Right forelimb (tissue), 1 donor: ENCODE measurements at places on chromosomes 2 and 18.

- DNase-seq = no peak
Measured at GRCh38 chr2:119430023-119430498, 1.6 kb upstream of the TMEM37 start.

DNA sequence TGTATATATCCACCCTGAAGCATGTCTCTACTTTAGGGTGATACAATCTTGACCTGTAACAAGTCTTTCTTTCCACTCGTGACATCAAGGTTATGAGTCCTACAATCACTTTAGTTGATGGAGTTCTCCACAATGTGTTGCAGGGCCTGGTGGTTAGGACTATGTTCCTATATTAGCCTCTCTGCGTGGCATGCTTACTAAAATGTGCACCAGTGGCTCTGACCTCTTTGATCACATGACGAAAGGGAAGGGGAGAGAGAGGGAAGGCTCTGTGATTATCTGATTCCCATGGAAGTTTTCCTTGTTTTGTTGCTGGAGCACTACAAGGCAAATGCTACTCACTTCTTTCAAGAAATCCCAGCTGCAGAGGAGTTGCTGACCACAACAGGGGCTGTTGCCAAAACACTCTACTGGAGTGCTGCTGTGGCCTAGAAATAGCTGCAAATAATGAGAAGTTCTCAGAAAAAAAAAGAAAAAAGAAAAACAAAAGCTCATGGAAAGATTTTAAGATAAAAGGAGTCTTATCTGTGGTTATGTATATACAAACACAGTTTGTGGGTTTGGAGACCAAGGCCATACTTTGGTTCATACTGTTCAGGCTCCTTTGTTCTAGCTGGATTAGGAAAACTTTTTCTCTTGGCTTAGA, 272.8 kb upstream of the MMADHC start:
- peak; percentile 60 for DNase-seq

GRCh38 chr2:103179798-103180197, 418.0 kb downstream of the TMEM182 start:
- no peak for DNase-seq

GRCh38 chr18:51110073-51110797, 80.2 kb downstream of the SMAD4 start:
- peak; percentile 81 for DNase-seq

GRCh38 chr2:217466805-217467204, 536.0 kb downstream of the TNS1 start:
- no peak for DNase-seq

DNA sequence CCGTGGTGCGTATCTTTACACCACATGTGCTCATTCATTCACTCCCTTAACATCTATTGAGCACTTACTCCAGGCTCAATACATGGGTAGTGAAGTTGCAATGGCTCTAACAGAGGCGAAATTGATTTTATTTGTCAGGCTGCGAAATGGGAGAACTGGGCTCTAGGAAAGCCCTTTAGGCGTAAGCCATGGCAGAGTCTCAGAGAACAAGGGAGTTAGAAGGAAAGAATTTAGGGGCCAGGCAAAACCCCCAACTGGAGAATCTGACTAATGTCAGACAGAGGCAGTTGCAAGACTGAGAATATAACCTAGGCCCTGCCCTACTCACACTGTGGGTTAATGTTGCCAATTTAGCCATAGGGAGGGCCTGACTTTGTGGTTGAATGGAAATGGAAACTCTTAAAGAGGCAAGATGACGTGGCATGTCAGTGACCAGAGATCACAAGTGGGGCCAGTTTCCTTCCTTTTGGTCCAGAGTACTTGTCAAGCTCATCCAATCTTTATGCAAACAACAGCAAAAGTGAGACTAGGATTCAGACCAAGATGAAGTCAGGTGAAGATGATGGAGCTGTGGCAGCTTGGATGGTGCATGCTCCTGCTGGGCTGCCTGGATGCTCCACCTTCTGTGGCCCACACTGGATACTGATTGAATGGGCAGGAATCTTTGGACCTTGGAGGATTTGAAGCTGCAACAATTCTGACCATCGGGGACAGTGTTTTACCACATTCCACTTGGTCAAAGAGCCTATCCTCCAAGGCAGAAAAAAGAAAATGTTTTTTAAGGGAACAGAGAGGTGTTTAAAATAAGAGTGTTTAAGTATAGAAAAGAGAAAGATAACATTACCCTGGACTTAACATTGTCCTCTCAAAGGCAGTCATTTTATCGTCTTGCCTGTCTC, 92.2 kb downstream of the CAPN13 start:
- DNase-seq = peak; percentile 36

- no peak for DNase-seq
Measured at GRCh38 chr18:41928581-41928980, 26.5 kb upstream of the PIK3C3 start.

- DNase-seq = no peak
Measured at GRCh38 chr18:33821503-33821902, 243.5 kb downstream of the ASXL3 start.
